Stimulated activated CD8-positive, alpha-beta memory T cell treated with anti-CD3 and anti-CD28 coated beads, Interleukin-7, amount 100 ng/mL, for 1 hour (primary cell): ENCODE measurements at places on chromosomes 5 and 9.

DNA sequence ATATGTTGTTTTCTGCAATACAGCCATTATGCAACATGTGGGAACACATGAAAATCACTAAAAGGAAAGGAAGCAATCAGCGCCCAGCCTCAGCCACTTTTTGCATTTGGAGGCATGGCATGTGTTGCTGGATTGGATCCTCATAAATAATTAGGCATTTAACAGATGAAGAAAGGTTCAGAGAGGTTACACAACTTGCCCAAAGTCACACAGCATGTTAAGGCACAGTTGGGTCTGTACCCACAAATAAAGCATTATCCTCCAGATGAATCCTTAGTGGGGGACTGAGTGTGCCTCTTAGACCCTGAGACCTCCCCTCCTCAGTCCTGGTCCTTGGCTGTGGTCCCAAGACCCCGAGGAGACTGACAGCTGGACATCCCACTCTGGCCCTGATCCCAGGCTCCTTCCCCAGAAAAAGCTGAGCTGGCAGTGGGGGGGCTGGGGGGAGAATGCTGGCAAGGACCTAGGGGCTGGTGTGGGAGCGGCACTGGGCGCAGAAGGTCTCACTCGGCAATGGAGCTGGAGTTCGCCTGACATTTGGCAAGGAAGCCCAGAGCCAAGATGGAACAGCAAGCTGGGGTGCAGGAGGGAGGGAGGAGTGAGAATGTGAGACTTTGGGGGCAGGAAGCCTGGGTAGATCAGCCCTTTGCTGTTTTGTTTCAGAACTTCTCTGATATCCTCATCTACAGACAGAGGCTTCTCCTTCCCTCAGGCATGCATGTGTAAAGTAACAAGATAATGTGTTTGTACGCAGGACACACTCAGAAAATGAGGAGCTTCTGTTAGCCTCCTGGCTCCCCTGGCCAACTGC is 6.9 kb upstream of the AKNA start:
- no peak for DNase-seq

DNA sequence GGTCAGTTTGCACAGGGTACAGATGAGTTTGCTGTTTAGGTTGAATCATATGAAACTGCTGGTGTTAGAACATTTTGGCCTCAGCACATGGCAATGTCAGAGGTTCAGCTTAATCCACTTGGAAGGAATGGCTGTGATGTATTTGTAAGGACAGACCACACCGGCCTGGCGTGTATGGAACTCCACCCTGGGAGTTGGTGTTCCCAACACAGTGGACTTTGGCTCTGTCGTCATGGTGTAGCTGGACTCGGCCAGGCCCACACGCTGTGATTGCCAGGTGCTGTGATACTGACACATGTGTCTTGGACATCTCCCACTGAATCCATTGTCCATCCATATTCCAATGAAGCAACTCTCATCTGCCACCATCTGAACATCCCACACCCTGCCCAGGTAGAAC is 90.3 kb downstream of the ZNF618 start:
- no peak for DNase-seq

DNA sequence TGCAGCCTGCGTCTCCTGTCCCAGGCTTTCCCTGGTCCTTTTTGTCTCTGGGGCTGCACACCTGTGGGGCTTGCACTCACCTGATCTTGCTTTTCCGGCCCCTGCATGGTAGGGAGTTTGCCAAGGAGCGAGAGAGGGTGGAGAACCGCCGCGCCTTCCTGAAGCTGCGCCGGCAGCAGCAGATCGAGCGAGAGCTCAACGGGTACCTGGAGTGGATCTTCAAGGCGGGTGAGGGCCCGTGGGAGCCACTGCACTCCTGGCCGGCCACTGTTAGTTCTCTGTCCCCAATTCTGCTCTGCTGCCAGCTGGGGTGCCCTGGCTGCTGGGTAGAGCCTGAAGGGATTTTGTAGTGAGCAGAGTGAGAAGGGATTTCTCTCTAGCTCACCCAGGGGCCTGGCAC is 78.0 kb downstream of the CACNA1B start:
- no peak for DNase-seq

- DNase-seq, result no peak
These were observed 33.3 kb downstream of the PPP1R2B start for GRCh38 chr5:156883316-156883875.

GRCh38 chr5:113171520-113171919 is 194.9 kb downstream of the DCP2 start:
- DNase-seq, result no peak

- DNase-seq, result no peak
These were observed 112.2 kb upstream of the HAND1 start for GRCh38 chr5:154590093-154590724.

DNA sequence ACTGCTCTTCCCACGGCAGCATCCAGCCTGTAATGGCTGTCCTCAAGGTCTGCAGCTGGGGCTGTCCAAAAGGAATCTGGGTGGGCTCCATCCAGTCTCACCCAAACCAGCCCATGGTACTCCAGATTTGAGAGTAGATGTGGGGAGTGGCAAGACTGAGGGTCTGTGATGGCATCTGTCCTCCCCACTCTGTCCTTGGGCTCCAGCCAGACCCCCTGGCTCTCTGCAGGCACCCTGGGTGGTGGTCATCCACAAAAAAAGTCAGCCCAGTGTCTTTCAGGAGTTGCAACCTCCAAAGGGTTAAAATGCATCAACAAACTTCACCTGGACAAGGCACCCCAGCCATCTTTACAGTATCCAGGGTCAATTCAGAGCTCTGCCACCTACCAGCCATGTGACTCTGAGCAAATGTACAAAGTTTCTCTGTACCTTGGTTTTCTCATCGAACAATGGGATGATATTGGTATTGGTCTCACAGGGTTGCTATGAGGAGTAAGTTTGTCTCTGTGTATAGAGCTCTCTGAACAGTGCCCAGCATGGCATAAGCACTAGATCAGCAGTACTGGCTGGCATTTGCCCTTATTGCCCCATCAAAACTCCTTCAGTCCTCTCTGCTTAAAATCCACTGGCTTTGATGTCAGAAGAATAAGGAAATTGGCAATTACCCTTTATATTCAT is 7.3 kb upstream of the S1PR3 start:
- DNase-seq, result no peak

DNA sequence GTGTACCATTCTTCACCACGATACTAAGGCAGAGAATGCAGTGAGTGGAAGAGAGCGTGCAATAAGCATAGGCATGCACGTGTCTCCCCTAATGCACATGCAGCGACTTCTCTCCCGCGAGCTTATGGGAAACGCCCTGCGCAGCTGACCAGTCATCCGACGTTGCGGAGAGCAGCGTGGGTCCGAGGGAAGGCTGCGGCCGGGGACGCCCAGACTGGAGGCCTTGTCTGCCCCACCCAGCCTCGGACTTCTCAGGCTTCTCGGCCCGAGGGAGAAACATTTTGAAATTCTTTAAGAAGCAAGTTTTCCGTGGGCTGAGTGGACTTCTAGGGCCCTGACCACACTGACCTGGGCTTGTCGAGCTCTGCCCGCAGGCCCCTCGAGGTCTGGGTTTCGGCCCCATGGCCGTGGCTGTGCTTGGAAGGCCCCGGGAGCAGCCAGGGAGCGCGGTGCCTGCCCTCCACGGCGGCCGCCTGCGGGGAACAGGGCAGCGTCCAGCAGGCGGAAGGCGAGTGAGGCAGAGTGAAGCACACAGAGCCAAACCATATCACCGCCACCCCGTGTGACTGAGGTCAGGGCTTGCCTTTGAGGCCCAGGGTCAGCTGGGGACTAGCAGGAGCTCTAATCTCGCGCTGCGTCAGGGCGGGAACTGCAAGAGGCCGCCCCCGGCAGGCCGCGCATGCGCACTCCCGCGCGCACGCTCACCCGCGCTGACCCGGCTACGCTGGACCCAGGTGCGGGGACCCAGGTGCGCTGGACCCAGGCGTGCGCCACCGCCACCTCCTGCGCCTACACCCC is 60.0 kb upstream of the IRX1 start:
- no peak for DNase-seq

- DNase-seq, result no peak
These were observed 86.0 kb downstream of the FSTL4 start for GRCh38 chr5:133526368-133526767.

- no peak for DNase-seq
These were observed 68.0 kb upstream of the CTNNA1 start for GRCh38 chr5:138685193-138685745.

DNA sequence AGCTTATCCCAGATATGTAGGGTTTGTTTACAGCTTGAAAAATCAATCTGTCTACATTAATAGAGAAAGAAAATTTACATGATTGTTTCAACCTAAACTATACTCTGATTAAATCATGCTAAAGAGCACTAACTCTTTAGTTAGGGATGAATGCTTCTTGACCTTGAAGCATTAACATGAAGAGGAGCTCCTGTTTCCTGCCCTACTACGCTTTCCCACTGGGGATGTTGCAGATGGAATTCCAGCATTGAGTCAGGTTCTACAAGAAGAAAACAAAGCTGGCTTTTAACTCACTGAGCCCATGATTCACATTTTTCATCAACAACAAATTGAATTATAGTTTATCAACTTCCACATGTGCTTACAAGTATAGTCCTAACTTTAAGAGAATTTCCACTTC is 471.3 kb downstream of the TMEM232 start:
- no peak for DNase-seq

DNA sequence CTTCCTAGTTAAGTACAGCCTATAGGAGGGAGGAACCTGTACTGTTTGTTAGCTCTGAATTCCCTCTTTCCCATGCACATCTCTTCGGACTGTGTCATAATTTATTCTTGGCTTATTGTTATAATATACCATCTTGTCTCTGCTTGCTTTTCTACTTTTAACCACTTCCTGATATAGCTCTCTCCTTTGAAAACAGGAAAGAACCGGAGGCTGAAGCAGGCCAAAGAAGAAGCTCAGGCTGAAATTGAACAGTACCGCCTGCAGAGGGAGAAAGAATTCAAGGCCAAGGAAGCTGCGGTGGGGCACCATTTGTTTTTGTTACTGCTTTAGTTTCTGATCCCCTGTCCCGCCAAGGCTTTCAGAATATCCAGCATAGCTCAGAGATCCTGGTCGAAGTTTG is 4.8 kb downstream of the ATP6V1G1 start:
- DNase-seq, result no peak

DNA sequence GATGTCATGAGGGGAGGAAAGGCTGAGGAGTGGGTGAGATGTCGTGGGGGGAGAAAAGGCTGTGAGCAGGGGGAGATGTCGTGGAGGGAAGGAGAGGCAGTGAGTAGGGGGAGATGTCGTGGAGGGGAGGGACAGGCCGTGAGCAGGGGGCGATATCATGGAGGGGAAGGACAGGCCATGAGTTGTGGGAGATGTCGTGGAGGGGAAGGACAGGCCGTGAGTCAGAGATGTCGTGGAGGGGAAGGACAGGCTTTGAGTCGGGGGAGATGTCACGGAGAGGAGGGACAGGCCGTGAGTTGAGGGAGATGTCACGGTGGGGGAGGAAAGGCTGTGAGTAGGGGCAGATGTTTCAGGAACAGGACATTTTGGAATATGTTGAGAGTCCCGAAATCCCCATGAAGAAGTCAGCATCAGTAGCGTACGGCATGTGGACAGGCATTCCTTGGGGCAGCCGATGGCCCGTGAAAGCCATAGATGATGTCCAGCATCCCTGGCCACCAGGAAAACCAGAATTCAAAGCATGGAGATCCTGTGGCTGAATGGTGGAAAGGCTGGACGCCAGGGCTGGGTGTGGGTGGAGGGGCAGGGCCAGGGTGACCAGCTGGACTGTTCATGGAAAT is 8.3 kb upstream of the SLC6A19 start:
- no peak for DNase-seq

DNA sequence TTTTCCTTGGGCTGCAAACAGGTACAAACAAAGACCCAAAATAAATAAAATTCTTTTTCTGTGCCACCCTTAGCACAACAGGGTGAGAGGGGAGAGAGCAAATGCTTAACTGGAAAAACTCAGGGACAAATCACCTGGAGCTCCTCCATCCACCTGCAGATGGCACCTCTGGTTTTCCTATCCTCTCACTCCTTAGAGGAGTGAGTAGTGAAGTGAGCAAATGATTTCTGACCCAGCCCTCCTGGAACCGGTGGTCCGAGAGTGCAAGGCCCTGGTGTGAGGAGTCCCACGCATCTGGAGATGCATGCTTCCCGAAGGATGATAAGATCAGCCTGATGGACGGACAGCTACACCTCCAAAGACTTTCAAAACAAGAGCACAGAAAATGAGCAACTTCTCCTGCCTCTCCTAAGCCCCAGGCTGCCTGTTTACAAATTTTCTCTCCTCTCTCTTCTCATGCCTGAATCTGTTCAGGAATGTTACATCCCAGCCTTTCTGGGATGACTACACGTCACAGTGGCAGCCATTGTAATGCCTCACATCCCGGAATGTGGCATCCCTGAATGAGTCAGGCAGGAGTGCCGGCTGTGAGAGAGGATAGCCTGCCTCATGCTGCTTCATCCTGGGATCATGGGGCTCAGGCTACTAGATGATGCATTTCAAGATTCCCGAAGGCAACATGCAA is 86.4 kb downstream of the ADRB2 start:
- DNase-seq, result no peak

GRCh38 chr5:158170060-158170459 is 311.1 kb upstream of the CLINT1 start:
- no peak for DNase-seq

DNA sequence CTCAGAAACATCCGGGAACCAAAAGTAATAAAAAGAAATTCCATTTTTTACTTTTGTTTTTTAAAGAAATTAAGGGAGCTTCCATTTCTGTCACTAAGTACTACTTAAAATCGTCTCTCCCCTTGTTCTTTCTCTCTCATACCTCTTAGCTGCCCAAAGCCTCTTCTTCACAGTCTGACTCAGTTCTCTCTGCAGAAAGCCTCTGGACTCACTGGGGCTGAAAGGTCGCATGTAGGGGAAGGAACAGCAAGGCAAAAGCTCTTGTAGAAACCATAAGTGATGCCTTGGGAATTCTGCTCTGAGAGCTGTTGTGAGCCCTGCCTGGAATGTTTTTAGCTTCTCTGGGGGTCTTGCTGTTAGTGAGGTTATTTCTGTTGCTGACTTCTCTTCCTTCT is 100.8 kb upstream of the RANBP3L start:
- DNase-seq, result no peak

DNA sequence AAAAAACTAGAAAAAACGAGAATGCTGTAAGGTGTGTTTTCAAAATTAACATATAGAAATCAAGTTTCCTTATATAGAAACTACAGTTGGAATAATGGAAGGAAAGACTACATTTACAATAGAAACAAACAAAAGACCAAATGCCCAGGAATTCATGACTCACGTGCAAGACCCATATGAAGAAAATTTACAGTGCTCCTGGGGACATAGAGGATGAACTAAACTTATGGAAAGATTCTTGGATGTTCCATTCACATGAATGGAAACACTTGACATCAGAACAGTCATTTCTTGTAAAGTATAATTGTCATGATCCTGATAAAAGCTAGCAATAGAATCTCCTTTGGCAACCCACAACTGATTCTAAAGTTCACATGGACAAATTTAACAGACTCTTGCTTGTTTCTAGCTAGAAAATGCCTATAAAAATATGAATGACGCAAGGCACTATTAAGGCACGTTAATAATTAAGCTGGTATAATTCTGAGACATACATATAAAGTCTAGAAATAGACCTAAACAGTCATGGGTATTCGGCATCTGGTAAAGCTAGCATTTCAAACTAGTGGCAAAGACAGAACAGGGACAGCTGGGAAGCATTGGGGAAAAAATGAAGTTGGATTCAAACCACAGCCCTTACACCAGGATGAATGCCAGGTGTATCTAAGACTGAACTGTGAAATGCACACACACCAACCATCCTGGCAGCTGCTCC is 5.1 kb upstream of the ZFP62 start:
- DNase-seq, result no peak
